ENCODE measurements at places on chromosomes 12 and 14.

DNA sequence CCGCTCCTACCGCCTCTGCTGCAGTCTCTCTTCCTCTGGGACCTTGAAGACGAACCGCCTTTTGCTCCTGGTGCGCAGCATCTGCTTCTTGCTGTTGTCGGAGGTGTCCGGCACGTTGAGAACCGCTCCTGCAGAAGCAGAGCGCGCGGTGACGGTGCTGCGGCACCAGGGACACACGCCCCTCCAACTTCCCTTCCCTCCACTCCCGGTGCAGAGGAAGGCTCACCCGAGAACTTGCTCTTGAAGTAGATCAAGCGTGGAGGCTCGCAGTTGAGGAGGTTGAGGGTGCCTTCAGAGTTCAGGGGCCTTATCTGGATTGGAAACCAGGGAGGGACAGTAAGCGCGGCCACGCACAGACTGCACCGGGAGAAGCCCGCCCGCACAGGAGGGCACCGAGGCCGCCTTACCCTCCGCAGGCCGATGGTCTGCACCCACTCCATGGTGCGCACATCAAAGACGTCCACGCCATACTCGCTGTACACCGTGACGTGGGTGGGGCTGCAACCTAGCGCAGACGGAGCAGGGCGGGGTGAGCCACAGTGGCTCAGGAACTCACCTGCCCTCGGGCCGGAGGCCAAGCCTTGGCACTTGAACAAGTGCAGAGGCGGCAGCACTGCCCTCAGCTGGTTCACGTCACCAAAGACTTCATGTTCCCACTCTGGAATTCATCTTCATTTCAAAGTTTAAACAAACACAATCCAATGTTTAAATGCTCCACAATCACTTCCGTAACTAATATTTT lies 17.5 kb downstream of the AMN start:
- DNase-seq: no peak

DNA sequence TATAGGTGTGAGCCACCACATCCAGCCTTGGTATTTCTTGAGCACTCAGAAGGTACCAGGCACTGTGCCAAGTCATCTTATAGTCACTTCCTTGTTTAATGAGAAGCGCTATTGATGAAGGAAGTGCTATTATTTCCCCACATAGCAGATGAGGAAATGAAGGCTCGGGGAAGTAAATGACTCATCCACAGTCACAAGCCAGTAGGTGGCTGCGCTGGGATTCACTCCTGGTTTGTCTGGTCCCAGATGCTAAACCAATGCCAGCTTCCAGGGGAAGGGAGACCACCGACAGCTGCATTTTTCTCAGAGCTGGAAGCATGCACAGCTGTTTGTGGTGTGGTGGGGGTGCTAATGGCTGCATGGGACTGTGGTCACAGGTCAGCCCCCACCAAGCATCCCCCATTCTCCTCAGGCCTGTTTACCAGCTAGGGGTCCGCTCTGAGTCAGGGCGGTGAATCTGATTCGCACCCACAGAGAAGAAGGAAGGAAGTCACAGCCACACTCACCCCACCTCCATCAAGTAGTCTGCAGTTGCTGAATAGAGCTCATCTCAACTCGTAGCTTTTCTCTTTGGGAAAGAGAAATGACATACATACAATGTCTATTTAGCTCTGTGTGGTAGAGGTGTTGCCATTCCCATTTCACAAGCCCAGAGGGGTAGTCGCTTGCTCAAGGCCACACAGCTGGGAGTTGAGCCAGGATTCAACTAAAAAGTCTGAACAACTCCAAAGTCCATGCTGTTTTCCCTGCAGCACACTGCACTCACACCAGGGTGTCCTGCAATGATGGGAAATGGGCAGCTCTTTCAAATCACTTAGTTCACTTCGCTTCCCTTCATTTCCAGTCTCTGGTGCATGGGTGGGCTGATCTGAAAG lies 6.3 kb upstream of the LTBP2 start:
- no peak for DNase-seq

- no peak for DNase-seq
Measured at GRCh38 chr14:72557671-72558070, 336.2 kb downstream of the DPF3 start.

GRCh38 chr12:75823475-75823874 lies 208.1 kb downstream of the PHLDA1 start:
- DNase-seq: no peak

DNA sequence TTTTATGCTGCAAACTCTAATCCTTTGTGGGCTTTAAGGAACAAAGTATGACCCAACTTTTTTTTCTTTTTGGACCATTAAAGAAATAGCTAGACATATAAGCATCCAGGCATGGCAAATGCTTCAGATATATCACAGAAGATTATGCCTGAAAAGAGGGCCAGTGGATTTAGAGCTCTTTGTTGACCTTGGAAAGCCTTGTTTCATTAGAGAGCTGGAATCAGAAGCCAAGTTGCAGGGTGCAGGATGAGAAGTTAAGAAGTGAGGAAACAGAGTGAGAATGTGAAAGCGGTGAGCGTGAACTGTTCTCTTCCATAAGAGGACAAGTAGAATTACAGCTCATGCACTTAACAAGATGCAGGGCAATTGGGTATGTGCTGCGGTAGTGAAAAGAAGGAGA lies 373.7 kb downstream of the SYT1 start:
- DNase-seq: no peak

GRCh38 chr12:90548595-90548994 lies 406.4 kb downstream of the CCER1 start:
- DNase-seq: no peak

- DNase-seq: no peak
Measured at GRCh38 chr14:22865424-22866405, 5.8 kb upstream of the LRP10 start.

DNA sequence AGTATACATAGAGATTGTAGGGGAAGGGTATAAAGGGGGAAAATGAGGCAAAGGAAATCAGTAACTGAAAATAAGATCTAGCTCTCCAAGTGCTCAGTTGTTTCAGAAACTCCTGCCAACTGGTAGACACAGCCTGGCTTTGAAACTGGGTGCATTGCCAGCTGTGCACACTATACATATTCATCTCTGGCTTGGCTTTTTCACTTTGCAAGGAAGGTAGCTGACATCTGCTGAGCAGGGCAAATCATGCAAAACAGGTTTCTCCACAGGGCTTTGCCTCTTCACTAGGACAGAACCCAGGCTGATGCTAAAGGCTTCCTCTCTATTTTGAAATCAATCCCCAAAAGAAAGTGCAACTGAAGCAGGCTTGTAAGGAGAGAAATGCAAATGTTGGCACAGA lies 101.5 kb downstream of the HELB start:
- no peak for DNase-seq

GRCh38 chr12:69106482-69107118 lies 132.8 kb upstream of the CPSF6 start:
- no peak for DNase-seq

DNA sequence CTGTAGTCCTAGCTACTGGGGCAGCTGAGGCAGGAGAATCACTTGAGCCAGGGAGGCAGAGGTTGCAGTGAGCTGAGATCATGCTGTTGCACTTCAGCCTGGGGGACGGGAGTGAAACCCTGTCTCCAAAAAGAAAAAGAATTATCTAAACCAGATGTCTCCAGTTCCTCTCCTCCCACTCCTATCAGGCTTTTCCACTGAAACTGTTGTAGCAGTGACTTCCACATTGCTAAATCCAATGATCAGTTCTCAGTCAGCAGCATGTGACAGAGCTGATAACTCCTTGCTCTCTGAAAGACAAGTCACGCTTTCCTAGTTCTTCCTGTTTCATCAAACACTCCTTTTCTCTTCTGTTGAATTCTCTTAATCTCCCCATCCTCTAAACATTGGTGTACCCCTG lies 8.6 kb downstream of the SLC38A6 start:
- DNase-seq: no peak

GRCh38 chr12:121050725-121051124 lies 11.7 kb upstream of the OASL start:
- no peak for DNase-seq

- no peak for DNase-seq
Measured at GRCh38 chr12:104578453-104578852, 121.7 kb downstream of the CHST11 start.

DNA sequence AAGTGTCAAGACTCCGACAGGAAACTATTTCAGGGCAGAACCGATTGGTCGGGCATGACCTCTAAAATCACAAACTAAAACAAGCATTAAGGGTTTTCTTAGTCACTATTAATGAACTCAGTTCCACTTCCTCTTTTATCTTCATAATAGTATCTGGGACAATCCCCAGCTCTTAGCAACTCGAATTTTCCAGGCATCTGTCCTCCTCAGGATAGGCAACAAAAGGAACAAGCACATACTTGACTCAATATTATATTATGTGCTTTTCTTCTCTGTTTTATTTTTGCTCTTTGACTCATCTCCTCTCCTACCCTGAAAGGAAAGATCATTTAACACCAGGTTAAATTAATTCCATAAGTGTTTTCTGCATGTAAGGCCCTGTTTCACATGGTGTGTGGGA lies 638.3 kb upstream of the TBX3 start:
- no peak for DNase-seq

DNA sequence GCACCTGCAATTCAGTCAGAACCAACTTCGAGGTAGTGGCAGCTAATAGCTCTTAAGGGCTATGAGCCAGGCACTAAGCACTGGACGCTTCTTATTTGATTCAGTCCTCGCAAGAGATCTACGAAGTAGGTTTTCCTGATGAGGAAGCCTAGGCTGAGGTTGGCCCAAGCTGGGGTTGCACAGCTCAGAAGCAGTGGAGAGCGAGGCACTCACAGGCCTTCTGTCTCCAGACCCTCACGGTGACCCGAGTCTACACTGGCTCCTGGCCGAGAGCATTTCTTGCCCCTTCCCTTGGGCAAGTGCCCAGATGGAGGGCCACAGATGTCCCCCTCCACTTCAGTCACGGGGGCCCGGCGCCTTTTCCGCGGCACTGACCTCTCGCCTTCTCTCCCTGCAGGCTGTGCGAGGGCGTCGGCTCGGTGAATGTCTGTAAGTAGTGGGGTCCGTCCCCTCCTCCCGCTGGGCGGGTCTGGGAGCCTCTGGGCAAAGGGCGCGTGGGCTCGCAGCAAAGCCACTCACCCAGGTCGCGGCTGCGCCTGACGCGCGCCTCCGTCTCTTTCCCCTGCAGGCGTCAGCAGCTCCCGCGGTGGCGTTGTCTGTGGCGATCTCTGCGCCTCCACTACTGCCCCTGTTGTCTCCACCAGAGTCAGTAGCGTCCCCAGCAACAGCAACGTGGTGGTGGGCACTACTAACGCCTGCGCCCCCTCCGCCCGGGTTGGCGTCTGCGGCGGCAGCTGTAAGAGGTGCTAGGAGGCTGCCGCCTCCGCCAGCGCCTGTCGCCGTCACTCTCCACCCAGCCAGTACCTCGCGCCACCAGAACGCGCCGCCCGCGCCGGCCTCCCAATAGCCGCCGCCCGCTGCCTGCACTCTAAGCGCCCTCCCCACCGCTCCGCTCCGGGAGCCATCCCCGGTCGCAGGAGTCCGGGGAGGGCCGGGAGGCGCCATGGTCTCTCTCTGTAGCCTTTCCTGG lies 13.1 kb downstream of the KRT83 start:
- DNase-seq: no peak

- DNase-seq: peak; percentile 42
Measured at GRCh38 chr14:34536951-34537676, 2.4 kb downstream of the EAPP start.

DNA sequence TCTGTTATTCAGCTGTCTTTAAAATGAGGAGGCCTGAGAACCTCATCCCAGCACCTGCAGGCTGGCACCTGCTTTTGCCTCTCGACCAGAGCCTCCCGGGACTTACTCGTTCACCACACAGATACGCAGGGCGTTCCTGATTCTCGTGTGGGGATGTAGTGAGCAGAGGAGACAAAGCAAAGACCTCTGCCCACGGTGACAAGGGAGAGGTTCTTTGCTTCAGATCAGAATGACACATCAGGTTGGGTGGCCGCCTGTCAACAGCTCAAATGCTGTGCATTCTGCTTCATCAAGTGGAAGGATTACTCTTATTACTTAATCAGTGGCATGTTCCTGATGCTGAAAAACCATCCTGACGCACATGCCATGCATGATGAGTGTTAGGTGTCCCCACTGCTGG lies 24.4 kb downstream of the DEGS2 start:
- no peak for DNase-seq

- DNase-seq: no peak
Measured at GRCh38 chr12:65313719-65314317, 35.3 kb downstream of the MSRB3 start.

GRCh38 chr12:65740506-65740872 lies 83.8 kb upstream of the HMGA2 start:
- DNase-seq: no peak

DNA sequence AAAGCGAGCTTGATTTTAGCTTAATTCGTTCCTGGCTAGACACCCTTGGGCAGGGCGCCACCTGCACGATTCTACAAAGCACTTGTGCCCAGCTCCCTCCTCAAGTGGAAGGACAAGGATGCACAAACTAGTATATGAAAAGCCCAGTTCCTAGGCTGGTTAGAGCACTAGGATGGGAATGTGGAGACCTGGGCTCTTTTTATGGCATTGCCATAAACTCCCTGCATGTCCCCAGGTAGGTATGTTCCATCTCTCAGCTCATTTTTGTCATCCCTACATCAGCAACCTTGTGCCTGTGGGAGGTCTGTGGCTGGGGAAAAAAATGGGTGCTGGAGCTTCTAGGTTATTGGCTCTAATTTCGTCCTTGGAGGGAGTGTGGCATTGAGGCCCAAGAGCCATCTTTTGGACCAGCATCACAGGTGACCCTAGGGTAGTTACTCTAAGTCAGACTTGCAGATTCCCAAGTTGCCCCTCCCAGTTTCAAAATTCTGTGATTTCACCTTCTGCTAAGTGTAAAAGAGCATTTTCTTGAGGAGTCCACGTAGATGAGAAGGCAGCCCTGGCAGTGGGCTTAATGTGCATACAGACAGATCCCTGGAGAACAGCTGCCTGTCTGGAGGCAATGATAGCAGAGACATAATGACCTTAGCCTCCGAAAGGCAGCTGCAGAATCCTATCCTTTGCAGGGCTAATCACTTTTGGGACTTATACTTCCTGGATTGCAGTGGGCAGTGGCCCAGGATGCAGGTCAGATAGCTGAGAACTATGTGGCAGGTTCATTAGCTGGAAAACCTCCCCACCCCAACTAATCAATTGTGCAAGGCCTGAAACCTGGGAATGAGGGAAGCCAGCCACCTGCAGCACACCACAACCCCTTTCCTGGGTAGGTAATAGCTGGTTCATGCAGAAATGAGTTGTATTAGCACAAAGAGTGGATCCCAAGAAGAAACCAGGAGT lies 47.6 kb upstream of the BDKRB2 start:
- DNase-seq: no peak

GRCh38 chr12:69330475-69331473 lies 17.4 kb upstream of the LYZ start:
- DNase-seq: no peak

DNA sequence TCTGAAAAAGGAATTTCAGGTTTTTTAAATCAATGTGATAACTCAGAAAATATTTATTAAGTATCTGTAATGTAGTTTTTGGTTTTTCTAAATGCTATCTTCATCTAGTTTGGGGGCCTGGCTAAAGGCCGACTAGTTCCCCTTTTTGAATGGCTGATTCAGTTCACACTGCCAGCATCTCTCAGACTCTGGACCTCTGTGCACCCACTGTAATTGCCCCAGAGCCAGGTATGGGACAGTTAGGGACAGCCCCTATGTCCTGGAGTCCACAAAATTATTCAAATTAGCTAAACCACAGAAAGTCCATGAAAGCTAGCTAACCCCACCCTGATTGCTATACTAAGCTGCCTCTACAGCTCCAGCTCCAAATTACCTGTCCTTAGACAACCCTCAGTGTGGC lies 49.1 kb upstream of the RGS6 start:
- no peak for DNase-seq

Measured in AG04450 (cell line).